Bone marrow (tissue), 2 donors: ENCODE measurements at places on chromosomes 5 and 9.

DNA sequence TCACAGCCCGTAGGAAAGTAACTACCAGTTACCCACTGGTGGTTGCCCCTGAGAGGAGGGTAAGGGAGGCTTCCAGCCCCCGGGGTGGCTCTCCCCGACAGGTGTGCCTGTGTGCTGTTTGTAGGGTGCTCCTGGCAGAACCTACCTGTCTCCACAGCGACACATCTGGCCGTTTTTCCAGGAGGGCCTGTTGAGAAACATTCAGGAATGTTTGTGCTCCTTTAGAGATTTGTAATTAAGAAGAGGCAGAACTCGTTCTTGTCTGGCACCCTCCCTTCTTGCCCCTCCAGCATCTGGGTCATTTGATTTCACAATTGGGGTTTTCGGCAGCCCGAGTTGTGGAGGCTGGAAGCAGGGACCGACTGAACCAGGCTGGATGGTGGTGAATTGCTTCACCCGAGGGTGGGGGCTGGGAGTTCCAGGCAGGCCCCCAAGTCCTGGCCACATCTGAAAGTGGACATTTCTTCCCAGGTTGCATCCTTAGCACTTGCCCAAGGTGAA lies 74.2 kb downstream of the WWC1 start:
- no peak for DNase-seq

DNA sequence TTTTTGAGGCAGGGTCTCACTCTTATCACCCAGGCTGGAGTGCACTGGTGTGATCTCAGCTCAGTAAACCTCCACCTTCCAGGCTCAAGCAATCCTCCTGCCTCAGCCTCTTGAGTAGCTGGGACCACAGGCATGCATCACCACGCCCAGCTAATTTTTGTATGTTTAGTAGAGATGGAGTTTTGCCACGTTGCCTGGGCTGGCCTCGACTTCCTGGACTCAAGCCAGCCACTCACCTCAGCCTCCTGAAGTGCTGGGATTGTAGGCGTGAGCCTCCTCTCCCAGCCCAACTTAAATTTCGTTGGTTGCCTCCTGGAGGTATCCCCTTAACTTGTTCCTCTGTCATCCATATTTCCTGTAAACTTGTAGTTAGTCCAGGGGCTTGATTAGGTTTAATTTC lies 47.2 kb downstream of the RAB24 start:
- DNase-seq: no peak

- DNase-seq: no peak
Observed at GRCh38 chr9:132216861-132217619, 55.2 kb downstream of the NTNG2 start.

DNA sequence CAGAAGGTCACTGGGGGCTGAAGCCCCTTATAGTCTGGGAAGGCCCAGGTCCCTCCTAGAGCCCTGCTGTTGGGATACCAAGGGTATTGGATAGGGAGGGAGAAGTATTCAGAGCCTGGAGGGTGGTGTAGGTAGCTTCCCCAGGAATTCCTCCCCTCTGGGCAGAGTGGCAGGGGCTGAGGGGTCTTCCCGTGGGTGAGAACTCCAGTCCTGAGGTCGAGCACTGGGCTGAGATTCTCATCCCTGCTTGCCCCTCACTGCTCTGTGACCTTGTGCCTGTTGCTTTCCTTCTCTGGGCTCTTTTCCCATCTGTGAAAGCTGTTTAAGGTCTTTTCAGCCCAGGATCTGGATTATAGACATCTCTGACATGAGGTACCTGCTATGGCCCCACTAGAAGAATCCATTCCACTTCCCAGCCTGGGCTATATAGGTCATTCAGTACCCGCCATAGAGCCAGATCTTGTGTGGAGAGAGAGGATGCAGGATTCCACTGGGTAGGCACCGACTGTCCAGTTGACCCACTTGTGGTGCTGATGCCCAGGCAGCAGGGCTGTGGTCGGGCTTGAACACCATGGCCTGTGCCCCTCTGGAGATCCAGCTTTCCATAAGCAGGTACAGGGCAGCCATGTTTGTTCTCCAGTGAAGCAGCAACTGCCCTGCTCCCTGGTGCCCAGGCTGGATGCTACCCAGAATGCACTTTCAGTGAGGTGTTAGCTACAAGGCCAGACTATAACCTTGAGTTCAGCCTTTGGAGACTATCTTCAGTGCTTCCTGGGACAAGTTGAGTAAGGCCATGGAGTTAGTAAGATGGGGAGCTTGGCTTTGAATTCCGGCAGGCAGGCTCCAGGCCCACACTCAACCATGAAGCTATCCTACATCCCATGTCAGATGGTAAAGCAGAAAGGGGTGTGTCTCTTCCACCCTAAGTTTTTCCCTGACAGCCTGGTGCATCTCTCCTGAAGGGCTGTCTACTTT lies 60.1 kb downstream of the AMBP start:
- DNase-seq: no peak

DNA sequence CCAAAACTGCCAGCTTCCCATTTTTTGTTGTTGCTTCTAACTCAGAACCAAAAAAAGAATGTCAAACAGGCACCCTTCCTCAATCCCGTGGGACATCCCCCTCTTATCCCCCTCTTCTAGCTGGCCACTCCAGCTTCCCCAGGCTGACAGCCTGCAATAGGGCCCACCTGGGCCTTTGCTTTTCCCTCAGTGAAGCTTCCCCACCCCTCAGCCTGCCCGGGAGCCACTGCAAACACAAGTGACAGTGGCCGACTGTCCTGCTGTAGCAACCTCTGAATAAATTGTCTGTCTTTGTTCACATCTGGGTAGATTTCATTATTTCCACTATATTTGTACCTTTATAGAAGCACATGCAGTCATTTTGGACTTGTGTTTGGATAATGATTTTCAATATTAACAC lies 245.3 kb downstream of the GADD45G start:
- no peak for DNase-seq

- no peak for DNase-seq
Observed at GRCh38 chr9:114861922-114862605, 56.2 kb upstream of the TNFSF15 start.

- DNase-seq: no peak
Observed at GRCh38 chr5:119313197-119313596, 42.6 kb upstream of the TNFAIP8 start.

DNA sequence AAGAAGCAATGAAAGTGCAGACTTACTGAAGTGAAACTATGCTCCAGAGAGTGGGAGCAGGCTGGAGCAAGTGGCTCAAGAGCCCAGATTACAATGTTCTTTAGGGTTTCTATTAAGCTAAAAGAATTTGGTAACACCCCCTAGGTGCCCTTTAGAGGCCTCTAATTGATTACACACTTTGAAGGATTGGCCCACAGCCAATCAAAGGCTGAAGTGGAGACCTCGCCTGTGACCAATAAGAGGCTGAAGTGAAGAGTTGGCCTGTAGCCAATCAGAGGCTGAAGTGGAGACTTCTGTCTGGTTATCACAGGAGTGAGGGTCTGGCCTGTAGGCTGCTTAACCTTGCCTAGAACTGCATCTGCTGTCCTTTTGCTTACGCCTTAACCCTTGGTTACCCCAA lies 46.7 kb upstream of the SPATA31C2 start:
- no peak for DNase-seq

- no peak for DNase-seq
Observed at GRCh38 chr5:7960142-7960541, 91.2 kb downstream of the MTRR start.

- no peak for DNase-seq
Observed at GRCh38 chr9:73548201-73548600, 396.5 kb downstream of the ANXA1 start.

DNA sequence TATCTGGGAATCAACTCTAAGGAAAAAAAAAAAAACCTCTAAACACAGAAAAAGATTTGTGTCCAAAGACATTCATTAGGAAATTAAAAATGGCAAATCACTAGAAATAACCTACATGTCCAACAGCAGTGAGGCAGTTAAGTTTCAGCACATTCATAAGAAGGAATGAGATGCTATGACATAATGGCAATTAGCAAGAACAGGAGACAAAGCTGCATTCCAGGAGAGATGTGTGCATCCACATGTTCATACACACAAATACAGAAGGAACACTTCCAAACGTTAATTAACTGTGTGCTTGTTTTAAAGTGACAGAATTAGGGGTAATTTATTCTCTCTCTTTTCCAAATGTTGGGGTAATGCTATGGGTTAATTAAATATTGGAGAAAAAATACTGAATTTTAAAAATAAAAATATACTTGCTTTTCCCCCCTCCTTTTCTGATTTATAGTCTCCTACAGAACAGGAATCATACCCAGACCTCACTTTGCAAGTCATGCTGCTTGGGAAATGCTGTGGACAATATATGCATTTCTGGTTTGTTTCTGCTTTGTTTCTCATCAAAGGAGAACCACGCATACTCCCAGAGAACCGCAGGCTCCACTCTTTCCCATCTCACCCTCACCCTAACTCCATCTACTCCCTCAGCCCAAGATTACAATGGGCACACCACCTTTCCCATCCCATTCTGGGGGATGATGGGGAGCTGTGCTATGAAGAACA lies 114.1 kb downstream of the CDK5RAP2 start:
- DNase-seq: no peak
